Germinal center (tissue), 1 donor: ENCODE measurements at places on chromosomes 4 and X.

DNA sequence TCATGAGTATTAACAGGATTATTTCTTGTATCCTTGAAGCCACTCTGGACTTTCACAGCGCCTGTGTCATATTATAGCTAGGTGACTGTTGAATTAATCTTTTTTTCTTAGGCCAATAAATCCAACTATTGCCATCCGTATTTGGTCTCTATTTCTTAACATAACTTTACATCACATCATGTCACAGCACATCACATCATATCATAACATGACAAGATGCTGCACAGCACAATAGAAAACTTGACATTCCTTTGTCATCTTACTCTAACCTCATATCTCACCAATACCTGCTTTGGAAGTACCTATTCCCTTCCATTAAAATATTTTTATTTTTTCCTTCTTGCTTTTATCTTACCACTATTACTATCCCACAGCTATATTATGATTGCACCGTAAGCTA lies 1480.8 kb downstream of the TECRL start:
- DNase-seq, result no peak

GRCh38 chrX:10636337-10636736 lies 16.0 kb upstream of the MID1 start:
- no peak for DNase-seq

DNA sequence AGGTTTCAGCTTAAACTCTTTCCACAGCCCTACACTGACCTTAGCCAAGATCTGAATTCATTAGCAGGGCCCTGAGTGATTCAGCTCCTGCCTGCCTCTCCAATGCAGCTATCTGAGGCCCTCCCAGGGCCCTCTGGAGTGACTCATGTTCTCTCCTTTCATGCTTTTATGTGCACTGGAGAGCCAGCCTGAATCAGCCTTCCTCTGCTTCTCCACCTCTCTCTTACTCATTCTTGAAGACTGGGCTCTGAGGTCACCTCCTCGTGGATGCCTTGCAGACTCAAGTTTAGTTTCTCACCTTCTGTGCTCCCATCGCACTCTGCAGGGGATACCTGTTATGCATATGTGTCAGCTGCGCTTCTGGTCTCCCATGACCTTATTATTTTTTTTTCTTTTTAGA lies 3.1 kb upstream of the OCIAD2 start:
- DNase-seq, result no peak

- DNase-seq, result no peak
Observed at GRCh38 chr4:109928327-109929045, 15.8 kb downstream of the EGF start.

GRCh38 chr4:137644201-137644600 lies 111.9 kb upstream of the PCDH18 start:
- no peak for DNase-seq

- DNase-seq, result no peak
Observed at GRCh38 chrX:152177497-152178269, 39.3 kb upstream of the MAGEA10 start.

DNA sequence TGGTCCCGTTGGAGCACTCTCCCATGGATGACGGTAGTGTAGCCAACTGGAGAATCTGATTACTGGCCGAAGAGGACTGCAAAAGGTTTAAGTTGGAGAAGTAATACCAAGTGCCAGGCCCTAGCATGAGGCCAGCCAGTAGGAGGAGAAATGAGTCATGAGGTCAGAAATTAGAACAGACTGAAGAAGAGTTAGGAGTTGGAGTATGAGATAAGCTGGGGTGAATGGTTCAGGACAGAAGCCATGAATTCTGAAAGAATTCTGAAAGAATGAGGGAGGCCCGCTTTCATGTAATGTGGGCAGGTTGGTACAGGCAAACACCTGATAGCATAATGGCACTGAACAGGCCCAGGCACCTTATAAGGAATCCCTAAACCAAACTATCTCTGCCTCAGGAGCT lies 18.4 kb upstream of the STK26 start:
- no peak for DNase-seq

DNA sequence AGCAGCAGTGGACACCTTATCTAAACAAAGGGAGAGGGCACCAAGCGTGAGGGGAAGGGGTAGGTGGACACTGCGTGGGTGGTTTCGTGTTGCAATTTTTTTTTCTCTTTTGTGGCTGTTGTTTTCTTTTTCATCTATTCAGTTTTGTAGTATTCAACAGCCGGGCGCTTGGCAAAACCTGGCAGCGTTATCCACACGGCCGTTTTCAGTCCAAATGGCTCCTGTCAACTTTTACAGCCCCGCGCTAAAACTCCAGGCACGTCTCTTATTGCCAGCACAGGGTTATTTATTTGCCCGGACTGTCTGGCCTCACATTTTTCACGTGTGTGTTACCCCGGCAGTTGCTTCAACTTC lies 192.2 kb downstream of the BCOR start:
- no peak for DNase-seq

- DNase-seq, result no peak
Observed at GRCh38 chr4:72305080-72305479, 263.9 kb downstream of the ADAMTS3 start.

DNA sequence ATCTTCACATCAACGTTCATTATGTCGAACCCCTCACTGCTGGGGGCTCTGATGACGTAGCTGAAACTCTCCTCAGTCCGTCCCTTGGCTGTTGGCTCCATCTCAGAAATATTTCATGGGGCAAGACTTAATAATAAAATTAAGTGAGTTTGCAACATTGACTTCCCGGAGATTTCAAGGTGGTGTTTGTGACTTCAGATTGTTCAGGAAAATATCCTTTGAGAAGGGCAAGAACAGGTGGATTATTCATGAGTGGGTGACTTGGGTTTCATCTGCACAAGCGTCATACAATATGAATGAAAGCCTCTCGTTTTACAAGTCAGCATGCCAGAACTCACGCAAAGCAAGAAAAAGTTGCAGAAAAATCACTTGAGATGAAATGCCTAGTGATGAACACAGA lies at the start of gene C4orf50:
TSS of gene C4orf50 (minus strand) at position 101 of the 400 bp plus-strand sequence.
- DNase-seq, result no peak

DNA sequence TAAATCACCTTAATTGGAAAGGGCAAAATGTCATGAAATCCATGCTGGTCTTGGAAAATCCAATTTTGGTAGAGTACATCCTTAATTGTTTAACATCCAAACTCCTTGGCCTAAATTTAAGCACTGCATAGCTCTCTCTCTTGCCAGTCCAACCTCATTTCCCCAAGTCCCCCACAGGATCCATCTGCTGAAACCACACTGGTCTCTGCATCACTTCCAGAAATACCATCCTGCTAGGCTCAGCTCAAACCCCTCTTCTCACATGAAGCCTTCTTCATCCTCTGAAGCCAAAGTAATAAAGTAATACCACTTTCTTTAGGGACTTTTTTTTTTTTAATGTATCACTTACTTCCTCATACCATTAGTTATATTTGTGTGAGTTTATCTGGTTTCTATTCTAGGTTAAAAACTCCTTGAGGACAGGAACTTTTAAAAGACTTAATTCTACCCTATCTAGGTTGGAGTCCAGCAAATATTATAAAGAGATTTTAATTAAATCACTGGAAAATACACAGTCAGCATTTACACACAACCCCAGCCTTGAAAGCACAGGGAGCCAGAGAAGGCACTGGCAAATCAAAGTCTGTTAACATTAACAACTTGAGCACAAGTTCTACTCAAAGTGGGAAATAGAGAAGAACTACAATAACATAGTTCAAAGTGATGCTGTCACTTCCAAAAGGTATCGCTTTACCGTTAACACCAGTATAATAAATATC lies 16.7 kb upstream of the KLF3 start:
- DNase-seq, result no peak

GRCh38 chrX:140572724-140573123 lies 67.9 kb upstream of the SOX3 start:
- peak; percentile 3 for DNase-seq

DNA sequence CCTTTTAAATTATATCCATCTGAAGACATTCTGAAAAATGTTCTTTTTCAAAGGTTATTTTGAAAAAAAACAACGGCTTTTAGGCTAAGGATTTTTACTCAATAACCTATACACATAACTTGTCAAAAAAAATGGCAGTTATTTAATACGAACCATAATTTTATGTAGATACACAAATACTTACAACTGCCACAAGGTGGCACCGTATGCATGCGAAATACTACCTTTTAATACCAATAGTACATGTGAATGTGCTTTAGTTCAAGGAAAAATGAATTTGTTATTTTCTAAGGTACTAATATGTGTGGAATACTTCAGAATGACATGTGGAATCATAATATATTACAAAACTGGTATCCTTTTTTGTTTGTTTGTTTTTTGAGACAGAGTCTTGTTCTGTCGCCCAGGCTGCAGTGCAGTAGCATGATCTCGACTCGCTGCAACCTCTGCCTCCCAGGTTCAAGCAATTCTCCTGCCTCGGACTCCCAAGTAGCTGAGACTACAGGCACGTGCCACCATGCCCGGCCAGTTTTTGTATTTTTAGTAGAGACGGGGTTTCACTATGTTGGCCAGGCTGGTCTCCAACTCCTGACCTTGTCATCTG lies 4.6 kb upstream of the MAD2L1 start:
- DNase-seq, result peak; percentile 49

GRCh38 chrX:154809939-154810665 lies 4.8 kb upstream of the MPP1 start:
- DNase-seq, result no peak

- no peak for DNase-seq
Observed at GRCh38 chr4:42676066-42676951, 19.4 kb upstream of the ATP8A1 start.

DNA sequence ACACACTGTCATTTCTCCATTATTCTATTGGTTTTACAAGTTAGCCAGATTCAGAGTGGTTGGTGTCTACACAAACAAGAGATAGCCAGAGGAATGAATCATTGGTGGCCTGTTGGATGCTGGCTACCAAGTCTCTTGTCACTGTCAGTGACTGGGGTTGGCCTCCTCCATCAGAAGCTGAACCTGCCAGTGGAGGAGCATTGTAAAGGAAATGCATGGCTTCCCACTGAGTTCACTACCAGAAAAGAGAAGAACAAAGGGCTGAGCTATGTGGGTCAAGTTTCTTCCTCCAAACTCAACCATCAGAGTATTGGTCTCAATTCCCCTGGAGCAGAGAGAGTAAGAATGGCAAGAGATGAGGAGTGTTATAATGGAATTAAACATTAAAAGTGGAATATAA lies 26.5 kb upstream of the ANKRD50 start:
- no peak for DNase-seq

GRCh38 chr4:85672959-85673358 lies 198.0 kb downstream of the ARHGAP24 start:
- no peak for DNase-seq

GRCh38 chr4:176735300-176735699 lies 57.4 kb downstream of the VEGFC start:
- no peak for DNase-seq

DNA sequence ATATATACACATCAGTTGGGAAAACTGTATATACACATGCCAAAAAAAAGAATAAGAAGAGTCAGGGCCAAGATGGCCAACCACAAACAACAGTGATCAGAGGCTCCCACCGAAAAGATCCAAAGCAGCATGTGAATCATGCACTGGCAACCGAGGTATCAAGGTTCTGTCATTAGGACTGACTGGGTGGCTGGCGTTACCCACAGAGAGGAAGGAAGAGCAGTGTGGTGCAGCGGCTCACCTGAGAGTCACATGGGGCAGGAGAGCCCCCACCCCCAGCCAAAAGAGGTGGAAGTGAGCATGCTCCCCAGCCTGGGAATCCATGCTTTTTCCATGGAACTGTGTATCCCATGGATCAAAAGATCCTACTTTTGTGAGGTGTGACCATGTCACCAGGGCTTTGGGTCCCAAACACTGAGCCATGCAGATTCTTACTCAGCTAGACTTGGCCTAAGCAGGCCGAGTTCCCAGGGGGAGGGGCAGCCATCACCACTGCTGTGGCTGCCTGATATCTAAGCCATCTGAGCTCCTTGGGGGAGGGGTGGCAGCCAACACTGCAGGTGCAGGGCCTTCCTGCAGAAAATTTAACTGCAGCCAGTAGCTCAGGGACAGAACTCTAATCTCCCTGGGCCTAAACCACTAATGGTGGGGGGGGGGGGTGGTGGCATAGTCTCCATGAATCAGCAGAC lies 52.8 kb downstream of the P2RY10 start:
- DNase-seq, result no peak

DNA sequence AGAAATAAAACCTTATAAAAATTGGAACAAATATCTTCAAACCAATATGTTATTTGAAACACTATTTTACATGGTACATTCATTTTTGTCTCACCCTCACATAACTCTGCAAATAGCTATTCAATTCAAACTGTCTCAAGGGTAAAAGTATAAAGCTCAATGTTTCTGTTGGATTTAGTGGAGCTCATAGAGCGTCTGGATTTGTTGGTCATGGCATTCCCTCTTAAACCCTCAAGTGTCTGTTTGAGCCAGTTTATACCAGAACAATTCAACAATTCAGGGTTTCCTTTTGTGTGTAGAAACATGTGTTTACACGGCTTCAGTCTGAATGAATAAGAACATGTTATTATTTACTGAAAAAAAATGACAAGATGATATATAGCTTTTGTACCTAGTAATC lies 161.6 kb downstream of the PCDH18 start:
- DNase-seq, result no peak

DNA sequence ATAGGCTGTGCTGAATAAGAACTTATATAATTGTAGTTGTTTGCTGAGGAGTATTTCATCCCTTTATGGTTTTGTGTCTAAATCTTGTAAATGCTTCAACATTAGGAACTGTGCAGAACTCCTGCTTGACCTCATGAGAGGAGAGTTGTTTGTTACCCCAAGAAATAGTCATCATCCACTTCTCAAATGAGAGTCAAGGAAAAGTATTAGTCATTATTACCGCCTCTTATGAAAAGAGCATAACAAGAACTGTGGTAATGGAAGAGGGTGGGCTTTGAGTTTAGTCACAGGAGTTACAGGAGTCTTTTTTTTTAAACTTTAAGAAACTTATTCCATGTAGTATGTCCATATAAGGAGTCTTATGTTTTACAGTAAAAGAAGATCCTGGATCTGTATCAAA lies 132.9 kb downstream of the RAP1GDS1 start:
- DNase-seq, result no peak

- no peak for DNase-seq
Observed at GRCh38 chr4:181819946-181820345, 423.3 kb upstream of the TENM3 start.

GRCh38 chrX:15334561-15334960 lies 762 bp downstream of the PIGA start:
- DNase-seq, result peak; percentile 1

GRCh38 chrX:44433556-44433955 lies 90.1 kb upstream of the EFHC2 start:
- no peak for DNase-seq

- DNase-seq, result no peak
Observed at GRCh38 chr4:37246891-37247290, 2.3 kb downstream of the NWD2 start.

DNA sequence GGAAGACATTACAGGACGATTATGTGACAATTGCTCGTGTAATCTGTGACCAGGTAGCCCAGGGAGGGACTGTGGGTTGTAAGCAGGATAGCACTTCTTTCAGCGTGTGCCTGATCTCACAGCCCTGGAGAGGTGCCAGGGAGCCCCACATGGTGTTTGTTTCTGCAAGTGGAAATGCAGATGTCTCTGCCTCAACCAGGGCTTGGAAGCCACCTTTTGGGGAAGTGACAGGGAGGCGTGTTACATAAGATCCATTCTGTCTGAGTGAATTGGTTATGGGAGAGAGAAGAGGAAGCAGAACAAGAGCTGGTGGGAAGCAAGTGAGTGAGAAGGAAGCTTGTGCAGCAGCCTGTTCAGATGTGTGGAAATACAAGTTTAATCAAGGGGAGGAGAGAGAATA lies 104.5 kb upstream of the GATB start:
- DNase-seq, result no peak
